ENCODE measurements at places on chromosomes 4 and X. TPM values are rescaled to one million over a fixed set of nuclear protein-coding genes. Genes with fewer than 3 reads are reported as not detected.

GRCh38 chrX:118199997-118200396 lies 83.4 kb upstream of the KLHL13 start:
- DNase-seq: no peak

DNA sequence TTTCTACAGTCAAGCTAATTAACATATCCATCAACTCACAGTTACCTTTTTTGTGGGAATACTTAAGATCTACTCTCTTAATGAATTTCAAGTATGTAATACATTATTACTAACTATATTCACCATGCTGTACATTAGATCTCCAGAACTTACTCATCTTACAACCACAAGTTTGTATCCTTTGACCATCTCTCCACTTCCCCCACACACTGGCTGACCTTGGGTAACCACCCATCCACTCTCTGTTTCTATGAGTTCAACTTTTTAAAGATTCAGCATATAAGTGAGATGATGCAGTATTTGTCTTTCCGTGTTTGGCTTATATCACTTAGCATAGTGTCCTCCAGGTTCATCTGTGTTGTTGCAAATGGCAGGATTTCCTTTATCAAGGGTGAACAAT lies 30.5 kb upstream of the MAGED1 start:
- no peak for DNase-seq

- no peak for DNase-seq
Measured at GRCh38 chrX:69564665-69565064, 51.2 kb upstream of the EDA start.

DNA sequence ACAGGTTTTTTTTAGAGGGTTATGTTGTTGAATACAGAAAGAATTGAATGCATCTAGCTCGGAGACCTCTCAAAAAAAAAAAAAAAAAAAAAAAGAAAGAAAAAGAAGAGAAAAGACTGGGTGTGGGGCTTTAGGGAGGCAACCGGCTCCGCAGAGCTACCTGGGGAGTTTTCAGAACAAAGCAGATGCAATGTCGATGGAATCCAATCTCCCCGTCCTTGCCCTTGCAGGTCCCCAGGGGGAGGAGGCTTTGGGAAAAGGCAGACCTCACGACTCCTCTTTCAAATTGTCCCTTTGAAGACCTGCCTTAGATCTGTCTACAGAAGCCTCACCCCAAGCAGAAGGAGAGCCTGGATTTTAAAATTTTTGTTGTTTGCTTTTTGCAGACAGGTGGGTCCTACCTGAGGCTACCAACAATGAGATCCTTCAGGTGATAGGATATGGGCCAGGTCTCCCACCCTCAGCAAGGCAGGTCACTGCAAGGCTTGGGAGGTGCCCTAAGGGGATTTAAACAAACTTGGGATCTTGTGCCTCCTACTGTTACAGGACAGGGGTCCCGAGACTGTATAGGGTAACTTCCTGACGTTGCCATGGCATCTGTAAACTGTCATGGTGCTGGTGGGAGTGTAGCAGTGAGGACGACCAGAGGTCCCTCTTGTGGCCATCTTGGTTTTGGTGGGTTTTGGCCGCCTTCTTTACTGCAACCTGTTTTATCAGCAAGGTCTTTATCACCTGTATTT lies 75.2 kb upstream of the PRKX start:
- no peak for DNase-seq

DNA sequence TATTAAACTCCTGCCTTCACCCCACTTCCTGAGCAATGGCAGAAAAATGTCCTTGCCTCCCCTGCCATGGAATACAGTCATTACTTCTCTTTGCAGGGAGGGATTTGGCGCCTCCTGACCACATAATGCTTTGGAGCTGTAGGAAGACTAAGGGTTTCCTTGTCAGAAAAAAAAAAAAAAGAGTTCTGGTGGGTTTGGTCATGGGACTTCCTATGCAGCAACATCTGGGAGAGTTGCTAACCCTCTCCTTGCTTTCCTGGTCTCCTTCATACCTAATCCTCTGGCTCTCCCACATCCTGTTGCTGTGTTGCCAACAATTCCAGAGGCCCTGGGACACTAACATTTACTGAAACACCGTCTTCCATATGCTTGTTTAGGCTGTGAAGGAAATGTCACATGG lies 75.1 kb upstream of the MBNL3 start:
- DNase-seq: no peak

- no peak for DNase-seq
Measured at GRCh38 chrX:153533091-153533490, 15.6 kb downstream of the ATP2B3 start.

GRCh38 chr4:134276476-134276875 lies 74.9 kb upstream of the PABPC4L start:
- DNase-seq: no peak

DNA sequence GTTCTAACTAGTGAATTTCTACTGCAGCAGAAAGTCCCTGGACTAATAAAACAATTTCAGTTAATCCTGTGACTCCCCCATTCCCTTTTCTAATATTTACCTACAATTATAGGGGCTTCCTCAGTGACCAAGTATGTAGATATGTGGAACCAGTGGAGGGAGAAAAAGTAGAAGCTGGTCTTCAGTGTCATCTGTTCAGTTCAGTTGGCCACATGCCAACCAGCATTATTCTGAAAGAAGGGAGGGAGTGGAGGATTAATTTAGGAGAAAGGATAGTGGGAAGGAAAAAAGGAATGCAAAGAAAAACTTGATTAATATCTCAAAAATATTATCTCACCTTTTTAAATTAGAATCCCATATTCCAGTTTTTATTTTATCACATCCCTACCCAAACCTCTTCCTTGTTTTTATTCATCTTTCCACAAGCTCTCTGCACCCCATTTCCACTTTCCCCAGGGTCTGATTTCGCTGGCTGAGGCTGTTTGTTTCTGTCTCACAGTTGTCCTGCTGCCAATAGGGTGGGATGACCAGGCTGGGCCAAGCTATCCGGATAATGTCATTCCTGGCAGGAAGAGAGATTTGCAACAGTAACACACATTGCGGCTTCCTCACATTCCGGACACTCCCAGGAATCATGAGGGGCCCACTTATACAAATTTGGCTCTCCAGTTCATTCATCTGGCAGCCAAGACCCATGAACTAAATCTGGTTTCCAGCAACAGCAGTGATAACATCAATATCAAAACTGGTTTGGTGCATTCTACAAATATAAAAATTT lies 24.6 kb upstream of the ANTXR2 start:
- no peak for DNase-seq

- no peak for DNase-seq
Measured at GRCh38 chrX:65679071-65679540, 11.7 kb downstream of the MSN start.

GRCh38 chrX:117957128-117957527 lies 159.5 kb downstream of the KLHL13 start:
- no peak for DNase-seq

DNA sequence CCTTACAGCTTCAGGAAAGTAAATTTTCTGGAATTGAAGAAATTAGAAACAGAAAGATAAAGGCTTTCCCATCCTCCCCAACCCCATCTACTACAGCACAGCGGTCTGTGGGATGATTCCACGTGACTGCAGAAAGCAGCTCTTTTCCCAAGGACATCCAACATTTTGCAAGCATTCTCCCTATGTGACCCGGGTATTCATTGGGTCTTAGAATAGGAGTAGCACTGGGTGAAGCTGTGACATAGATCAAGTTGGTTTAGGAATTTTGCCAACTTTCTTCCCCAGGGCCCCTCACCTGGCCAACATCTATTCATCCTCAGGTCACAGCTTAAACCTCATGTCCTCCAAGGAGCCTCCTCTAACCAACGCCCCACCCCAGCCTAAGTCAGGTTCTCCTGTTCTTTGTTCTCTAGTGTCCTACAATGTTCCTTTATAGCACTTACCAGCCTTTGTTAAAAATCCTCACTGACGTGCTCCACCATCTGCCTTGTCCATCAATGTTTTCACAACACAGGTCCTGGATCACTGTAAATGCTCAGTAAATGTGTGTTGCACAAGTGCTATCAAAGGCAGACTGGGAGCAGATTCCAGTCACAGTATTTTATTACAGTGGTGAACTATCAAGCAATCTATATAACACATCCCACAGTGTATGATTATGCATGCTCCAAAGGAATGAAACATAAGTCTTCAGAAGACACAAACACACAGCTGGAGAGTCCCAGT lies 80.9 kb upstream of the MTM1 start:
- no peak for DNase-seq

GRCh38 chr4:116755051-116755450 lies 330.3 kb downstream of the TRAM1L1 start:
- no peak for DNase-seq

- no peak for DNase-seq
Measured at GRCh38 chr4:99722006-99722405, 64.4 kb upstream of the C4orf54 start.

- DNase-seq: no peak
Measured at GRCh38 chr4:11628093-11628725, 199.5 kb upstream of the HS3ST1 start.

GRCh38 chrX:19805046-19805690 lies 82.2 kb downstream of the SH3KBP1 start:
- no peak for DNase-seq

DNA sequence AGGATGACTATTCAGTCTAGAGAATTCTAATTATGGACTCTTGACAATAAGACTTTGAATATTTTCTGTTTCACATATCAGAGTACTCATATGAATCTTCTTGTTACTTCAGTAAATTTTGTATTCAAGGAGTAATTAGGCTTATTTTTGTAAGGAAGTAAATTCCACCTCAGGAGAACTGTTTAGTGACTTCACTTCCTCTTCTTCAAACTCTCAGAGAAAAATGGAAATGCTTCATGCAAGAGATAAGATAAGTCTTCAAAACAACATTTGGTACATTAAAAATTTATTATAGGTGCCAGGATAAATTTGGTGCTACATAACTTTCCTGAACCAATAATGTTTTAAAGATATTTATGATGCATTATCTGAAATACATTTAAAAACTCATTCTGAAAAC lies 1421.9 kb downstream of the PCDH7 start:
- no peak for DNase-seq

GRCh38 chrX:64792598-64793337 lies 183.5 kb downstream of the ZC4H2 start:
- no peak for DNase-seq

GRCh38 chrX:96540111-96540631 lies 144.5 kb upstream of the DIAPH2 start:
- no peak for DNase-seq

DNA sequence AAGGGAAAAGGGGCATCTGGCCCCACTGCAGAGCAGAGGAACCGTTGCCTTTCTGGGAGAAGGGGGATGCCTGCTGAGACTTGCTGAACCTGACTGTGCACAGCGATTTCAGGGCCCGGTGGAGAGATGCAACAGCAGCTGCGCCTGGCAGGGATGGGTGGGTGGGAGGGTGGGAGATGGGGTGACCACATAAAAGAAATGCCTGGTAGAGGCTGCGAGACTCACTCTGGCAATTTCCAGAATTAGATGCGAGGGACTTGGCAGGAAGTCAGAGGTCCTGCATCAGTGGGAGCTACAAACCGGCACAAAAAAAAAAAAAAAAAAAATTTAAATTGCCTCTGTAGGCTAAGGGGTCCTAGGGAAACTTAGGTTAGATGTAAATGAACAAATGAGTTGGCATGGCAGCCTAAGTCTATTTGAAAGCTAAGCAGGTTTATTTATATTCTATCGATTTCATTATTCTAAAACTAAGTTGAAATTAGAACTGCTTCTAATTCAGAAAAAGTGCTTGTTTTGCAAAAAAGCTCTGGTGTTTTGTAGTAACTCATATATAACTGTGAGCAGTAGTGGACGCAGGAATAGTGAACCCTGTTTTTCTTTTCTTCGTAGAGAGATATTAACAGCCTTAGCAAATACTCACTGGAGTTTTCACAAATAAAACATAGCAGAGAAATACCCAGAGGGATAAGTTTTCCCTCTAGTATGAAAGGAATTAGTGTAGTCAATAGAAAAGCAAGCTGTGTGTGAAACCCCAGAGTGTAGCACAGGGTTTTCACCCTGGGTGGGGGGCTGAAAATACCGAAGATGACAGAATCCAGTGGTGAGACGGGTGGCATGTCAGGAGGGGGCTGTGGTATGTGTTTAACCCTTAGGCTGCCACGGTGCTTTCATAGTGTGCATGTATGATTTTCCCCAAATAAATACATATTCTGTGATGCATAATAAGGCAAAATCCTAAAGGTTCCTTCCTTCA lies 130.1 kb downstream of the EGF start:
- no peak for DNase-seq

DNA sequence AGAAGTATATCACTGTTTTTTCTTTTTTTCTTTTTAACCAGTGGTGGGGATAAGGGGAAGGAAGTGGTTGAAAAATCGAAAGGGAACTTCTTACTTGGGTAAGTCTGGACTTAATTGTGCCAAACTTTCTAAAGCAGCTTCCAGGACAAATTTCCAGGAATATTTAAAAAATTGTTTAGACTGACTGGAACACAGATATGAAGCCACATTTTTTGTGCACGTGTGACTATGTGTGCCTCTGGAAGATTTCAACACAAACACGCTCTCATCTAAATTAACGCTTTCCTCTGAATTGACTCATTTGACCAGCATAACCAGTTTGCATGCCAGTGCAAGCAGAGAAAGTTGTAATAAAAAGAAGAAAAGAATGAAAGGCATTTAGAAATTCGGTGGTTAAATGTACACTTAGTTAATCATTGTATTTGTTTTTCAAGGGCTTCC lies 18.8 kb upstream of the YTHDC1 start:
- no peak for DNase-seq

DNA sequence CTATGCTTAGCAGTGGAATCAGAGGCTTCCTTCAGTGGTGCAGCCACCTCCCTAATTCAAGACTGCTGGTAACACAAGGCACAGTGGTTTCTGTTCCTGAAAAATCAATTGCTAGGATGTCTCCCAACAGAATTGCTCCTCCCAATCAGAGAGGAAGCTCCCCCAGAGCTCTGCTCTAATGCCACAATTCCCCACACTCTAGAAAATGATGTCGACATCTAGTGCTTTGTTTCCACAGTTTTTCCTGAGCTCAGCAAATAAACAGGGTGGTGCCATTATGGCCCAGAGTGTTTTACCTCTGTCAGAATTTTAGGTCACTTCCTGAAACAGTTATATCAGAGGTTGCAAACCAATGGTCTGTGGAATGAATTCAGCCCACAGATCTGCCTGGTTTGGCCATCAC lies 24.7 kb downstream of the TAB3 start:
- no peak for DNase-seq

CXCL11 gene
- total RNA-seq: 0.21 TPM

LINC00632 gene
- 0.60 TPM for total RNA-seq

ADH4 gene
- total RNA-seq: not detected

STIM2 gene
- 43.0 TPM for total RNA-seq

RHOXF1 gene
- 0.80 TPM for total RNA-seq

PSAPL1 gene
- not detected for total RNA-seq

C1GALT1C1 gene
- 28.5 TPM for total RNA-seq
